Caki2 (cell line): ENCODE measurements at places on chromosomes 7 and 10. TPM values are rescaled to one million over a fixed set of nuclear protein-coding genes. Genes with fewer than 3 reads are reported as not detected.

GRCh38 chr7:5452937-5453540 is 29.4 kb upstream of the TNRC18 start:
- no peak for DNase-seq

- no peak for DNase-seq
Measured at GRCh38 chr10:111209692-111210091, 132.9 kb downstream of the ADRA2A start.

DNA sequence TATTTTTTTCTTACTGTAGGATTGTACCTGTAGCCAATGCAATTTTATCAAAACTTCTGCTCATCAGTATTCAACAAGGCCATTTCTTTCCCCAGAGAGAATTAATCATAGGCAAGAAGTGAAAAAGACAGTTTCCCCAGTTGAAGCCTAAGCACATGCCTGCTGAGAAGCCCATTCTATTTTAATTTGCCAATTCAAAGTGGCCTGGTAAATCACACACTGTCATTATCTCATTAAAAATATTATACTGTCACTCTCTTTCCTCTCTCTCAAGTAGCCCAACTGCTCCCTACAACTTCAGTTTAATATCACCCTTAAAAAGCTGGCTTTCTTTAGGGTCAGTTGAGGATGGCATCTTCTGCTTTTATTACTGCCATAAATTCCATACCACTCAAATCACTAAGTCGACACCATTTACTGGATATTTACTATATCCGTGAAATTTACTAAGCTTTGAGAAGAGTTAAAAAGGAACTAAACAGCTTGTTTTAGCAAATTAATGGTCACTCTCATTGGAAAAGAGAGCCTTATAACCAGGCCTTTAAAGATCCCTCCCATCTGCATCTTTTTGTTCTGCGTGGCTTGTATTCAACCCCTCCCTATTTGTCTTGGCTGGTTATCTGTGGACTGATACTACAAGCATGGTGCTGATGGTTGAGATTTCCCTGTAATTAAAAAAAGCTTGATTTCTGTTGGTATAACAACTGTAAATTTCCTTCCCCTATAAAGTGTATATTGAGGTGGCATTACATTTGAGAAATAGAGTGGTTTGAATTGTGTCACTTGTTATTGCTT is 30.6 kb downstream of the COL28A1 start:
- DNase-seq = no peak

Gene CDC14C
- not detected in 2 replicates for total RNA-seq
